ENCODE measurements at places on chromosomes 12 and 14.

DNA sequence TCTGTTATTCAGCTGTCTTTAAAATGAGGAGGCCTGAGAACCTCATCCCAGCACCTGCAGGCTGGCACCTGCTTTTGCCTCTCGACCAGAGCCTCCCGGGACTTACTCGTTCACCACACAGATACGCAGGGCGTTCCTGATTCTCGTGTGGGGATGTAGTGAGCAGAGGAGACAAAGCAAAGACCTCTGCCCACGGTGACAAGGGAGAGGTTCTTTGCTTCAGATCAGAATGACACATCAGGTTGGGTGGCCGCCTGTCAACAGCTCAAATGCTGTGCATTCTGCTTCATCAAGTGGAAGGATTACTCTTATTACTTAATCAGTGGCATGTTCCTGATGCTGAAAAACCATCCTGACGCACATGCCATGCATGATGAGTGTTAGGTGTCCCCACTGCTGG lies 24.4 kb downstream of the DEGS2 start:
- DNase-seq = no peak

GRCh38 chr14:52538623-52539022 lies 13.7 kb downstream of the TXNDC16 start:
- DNase-seq = no peak

- no peak for DNase-seq
Measured at GRCh38 chr12:110563702-110564470, 19.2 kb downstream of the PPTC7 start.

DNA sequence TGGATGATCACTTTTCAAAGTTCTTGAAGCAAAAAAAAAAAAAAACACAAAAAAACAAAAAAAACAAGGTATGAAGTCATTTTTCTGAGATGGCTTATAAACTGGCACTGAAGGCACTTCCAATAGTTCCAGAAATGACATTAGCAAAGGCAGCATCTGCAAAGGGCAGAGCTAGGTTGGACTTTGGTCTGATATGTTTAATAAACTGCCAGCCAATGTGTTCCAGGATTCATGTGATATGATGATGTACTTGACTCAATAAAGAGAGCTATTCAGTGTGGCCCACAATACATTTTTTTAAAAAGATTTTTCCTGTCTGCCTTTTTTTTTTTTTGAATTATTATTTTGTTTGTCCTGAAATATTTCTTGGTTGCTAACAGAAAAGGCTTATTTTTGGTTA lies 79.6 kb downstream of the VRK1 start:
- no peak for DNase-seq

DNA sequence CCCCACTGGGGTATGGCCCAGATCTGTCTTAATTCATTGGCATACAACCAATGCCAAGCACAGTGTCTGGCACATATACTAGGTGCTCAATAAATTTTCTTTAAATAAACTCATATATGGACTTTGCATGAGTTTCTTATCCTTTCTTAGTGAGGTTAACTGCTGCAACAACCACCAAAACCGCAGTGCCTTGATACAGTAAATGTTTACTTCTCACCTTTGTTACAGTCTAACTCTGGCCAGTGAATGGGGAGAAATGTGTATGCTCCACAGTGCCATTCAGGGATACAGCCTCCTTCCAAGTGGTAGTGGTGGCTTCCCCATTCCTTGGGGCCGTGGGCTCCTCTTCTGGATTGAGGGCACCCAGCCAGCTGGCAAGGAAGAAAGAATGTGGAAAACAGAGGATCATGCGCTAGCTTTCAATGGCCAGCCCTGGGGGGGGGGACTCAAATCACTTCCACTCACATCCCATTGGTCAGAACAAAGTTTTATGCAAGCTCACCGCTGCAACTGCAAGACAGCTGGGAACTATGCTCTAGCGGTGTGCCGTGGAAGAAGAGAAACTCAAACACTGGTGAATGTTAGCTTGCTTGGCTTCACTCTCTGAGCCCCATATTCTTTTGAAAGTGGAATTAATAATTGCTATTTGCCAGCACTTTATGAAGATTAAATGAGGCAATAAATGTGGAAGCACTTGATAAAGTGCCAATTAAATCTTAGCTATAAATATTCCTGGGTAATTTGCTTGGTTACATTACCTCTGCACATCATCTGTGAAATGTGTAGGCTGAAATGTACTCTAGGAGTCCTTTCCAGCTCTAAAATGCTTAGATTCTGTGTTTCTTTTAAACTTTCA lies 51.0 kb upstream of the SOCS2 start:
- DNase-seq = no peak

- DNase-seq = no peak
Measured at GRCh38 chr14:75885829-75886228, 96.0 kb downstream of the TGFB3 start.

DNA sequence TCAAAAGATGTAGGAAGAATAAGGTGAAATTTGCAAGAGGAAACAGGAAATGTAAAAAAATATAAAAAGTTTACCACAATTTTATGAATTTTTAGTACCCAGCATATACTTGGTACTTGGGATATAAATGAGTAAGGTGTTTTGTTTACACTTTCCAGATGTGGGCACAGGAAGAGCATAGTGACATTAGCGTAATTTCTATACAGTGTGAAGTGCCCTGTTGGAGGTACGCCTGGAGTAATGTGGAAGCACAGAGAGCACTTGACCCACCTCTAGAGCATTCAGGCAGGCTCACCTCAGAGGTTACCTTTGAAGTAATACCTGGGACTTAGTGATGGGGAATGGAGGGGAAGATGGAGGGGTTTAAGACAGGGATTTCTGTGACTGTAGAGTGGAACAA lies 89.5 kb downstream of the AEBP2 start:
- no peak for DNase-seq

DNA sequence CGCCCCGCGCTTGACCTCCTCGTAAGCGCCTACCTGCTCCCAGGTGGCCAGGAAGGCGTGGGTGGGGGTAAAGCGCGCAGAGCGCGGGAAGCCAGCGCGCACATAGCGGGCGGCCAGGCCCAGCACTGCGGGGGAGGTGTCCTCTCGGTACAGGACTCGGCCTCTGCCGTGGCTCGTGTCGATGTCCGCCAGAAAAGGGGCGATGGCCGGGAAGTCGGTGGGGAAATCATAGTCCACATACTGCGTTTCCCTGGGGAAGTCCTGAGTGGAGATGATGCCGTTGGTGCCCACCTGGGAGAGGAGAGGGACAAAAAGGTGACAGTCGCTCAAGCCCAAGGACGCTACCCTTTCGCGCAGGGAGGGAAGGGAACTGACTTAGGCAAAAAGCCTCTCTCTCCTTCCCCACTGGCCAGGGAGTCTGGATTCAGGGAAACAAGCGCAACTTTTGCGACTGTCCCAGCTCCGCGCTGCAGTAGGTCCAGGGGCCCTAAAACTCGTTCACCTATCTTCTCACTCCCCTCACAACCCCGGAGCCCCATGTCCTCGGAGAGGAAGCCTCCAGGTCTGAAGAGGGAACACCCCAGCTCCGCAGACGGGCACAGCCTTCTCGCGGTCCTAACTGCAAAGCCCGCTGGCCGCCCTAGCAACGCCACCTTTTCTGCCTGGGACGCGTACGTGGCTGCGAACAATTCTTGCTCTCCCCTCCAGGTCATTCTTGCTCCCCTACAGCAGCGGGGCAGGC lies 815 bp downstream of the NID2 start:
- DNase-seq = no peak

Data from activated T-helper 1 cell treated with Interleukin-2 at 50 U/mL for 16 hours (primary cell).